ENCODE measurements at places on chromosomes 1 and 21. TPM values are rescaled to one million over a fixed set of nuclear protein-coding genes. Genes with fewer than 3 reads are reported as not detected.
A peak's percentile ranks its signal among the peaks of the same experiment; 100 is the strongest.

Gene CLDN19
- total RNA-seq: not detected

Gene C4BPB
- total RNA-seq: not detected

DNA sequence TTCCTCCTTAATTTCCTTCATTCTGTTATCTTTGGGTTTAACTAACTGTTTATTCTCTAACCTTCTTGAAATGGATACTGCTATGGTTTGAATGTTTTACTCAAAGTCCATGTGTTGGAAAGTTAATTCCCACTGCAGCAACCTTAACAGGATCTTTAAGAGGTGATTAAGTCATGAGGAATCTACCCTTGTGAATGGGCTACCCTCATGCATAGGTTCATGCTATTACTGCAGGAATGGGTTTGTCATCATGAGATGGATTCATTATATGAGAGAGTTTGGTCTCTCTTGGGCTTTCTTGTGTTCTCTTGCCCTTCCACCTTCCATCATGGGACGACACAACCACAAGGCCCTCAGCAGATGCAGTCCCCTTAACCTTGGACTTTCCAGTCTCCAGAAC lies 516.9 kb downstream of the ADGRL2 start:
- peak; percentile 10 for DNase-seq

- peak; percentile 45 for DNase-seq
These were observed 3.7 kb upstream of the SDE2 start for GRCh38 chr1:226002667-226003501.

All from fibroblast of the aortic adventitia (primary cell).